ENCODE measurements at places on chromosomes 11 and 22.

GRCh38 chr11:100687054-100687629 lies at the start of gene ARHGAP42:
ARHGAP42 (plus strand) TSS chr11:100687288; CDS start chr11:100687679, 391 bp downstream.
- DNase-seq = no peak

- no peak for DNase-seq
Observed at GRCh38 chr11:65183201-65183891, 1.6 kb downstream of the CAPN1 start.

- peak; percentile 2 for DNase-seq
Observed at GRCh38 chr11:132579634-132580327, 952.5 kb downstream of the OPCML start.

GRCh38 chr22:31627223-31627731 lies 34.7 kb downstream of the PISD start:
- no peak for DNase-seq

DNA sequence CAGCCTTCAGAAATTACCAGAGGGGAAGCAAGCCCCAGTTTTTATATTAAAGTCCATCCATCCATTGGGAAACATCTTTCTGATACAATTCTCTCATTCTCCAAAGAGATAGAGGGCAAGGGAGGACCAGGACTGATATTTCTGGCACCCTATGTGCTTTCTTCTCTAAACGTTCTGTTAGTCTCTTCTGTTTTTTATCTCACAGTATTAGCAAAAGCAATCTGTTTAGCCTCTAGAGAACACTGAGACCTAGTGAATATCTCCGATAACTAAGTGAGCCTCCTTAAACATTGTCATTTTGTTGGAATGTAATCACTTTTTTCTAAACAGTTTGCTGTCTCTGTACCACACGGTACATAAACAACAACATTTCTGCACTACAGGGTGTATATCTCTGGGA lies 464.6 kb downstream of the JRKL start:
- DNase-seq = no peak

All from NCI-H146 (cell line).